HFFc6 (cell line): ENCODE measurements at places on chromosomes 2 and 18.

DNA sequence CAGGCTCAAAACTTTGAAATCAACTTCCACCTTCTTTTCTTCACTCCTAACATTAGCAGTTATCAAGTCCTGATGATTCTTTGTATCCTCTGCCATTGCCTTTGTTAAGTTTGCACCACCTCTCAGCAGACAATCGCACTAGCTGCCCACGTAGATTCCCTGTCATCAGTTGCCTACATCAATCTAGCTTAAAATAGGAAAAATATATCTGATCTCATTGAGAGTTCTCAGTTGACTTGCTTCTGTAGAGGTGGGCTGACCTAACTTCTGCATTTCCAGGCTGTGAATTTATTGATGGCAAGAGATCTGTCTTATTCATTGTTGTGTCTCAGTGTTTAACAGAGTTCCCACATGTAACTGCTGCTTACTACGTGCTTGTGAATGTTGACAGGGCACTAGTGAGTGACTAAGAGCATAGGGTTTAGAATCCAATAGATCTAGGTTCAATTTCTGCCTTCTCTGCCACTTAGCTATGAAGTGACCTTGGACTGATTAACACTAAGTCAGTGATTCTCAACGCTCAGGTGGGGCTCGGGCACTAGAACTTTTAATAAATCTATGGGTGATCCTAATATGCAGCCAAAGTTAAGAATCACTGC, 3.7 kb upstream of the INSIG2 start:
- DNase-seq = no peak

- DNase-seq = no peak
These were observed 188.3 kb downstream of the ZNF516 start for GRCh38 chr18:76306685-76307292.

- peak; percentile 33 for DNase-seq
These were observed 57.5 kb downstream of the AP1S3 start for GRCh38 chr2:223779877-223780276.

DNA sequence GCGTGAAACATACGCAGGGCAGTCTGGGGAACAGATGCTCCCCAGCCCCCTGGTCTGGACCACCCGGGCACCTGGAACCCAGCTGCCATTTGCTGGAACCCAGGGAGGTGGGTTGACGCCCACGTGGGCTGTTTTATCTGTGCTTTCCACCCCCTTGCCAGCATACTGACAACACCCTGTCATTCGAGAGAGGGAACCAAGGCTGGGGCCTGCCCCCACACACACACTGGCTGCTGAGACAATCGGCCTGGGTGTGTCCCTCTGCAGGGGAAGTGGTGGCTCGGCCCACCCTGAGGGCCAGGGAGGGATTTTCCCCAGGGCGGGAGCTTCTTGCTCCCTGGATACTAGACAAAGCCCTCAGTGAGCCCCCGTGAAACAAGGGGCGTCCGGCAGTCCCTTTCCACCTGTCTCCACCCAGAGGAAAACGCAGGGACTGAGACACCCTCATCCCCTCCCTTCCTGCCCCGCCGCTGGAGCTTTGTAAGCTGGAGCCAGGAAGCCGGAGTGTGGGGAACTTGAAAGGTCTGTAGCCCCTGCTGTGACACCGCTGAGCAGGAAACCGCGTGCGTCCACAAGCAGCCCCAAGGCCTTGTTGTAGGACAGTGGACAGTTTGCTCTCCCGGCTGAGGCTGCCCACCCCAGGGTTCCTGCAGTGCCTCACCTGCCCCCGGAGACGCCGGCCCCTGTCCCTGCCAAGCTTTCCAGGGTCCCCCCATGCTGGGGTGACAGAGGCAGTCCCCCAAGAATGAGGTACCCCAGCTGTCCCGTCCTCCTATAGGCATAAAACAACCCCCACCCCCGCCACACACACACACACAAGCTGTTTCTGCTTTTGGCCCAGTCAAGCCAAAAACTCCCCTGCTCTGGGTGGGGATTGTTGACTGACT, 14.1 kb upstream of the KLF11 start:
- no peak for DNase-seq

- DNase-seq = peak; percentile 20
These were observed 1.4 kb downstream of the DOCK10 start for GRCh38 chr2:225040856-225041206.

DNA sequence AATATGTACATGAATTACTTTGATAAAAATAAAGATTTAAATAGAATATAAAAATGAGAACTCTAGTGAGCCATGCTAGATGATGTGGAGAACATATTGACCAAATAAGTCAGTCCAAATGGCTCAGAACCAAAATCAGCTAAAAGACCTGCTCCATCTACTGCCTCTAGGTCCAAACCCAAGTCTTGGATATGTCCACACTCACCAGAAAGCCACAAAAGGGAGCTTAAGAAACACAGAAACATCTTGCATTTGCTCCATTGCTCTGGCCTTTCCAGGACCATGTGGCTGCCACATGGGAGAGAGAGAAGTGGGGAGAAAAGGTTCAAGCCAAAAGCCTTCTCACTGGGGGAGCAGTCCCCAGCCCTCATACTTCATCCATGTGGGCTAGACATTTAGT, 272.5 kb downstream of the DYSF start:
- DNase-seq = no peak

GRCh38 chr2:238130111-238130695, 8.3 kb upstream of the KLHL30 start:
- DNase-seq = no peak

- DNase-seq = no peak
These were observed 494.8 kb upstream of the HS6ST1 start for GRCh38 chr2:128813352-128814034.

- peak; percentile 8 for DNase-seq
These were observed 100.0 kb downstream of the BAZ2B start for GRCh38 chr2:159516241-159516758.

DNA sequence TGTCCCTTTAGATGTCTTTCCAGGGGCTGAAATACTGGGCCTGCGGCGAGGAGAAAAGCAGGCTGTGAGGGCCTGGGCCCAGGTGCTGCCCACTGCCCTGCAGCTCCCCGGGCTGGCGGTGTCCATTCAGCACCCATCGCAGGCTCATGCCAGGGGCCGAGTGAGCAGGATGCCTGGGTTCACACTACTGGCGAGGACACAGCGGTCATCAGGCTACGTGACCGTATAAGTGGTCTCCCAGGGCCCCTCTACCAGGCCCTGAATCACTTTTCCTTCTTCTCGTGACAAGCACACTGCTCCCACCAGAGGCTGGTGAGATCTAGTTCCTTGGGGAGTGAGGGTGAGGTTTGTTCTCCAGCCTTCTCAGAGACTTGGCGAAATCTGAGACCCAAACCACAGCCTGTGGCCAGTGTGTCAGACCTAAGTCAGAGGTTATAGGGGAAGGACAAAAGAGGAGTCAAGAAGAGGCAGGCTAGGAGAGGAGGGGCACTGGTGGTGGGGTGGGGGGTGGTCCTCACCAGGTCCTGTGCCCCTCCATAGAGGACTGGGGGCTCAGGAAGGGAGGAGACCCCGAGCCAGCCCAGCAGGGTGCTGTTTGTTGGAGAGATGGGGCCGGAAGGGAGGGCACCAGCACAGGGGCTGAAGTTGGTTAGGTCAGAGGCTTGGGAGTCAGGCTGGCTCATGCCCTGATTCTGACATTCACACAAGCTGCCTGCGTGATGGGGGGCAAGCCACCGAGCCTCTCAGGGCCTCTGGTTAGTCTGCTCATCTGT, 6.6 kb upstream of the SEMA4C start:
- DNase-seq = no peak

DNA sequence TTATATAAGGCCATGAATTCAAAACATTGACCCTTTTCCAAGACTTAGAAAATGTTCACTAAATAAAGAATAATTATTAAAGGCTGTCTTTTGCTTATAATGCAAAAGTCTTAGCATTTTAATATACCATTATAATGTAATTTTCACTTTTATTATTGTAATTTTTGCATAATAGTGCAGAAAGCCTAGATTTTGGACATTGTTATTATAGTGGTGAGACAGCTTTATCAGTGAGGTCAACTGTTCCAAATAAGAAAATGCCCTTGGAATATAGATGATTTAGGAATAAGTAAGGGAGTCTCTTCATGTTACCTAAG, 56.6 kb downstream of the ATIC start:
- DNase-seq = no peak

- DNase-seq = no peak
These were observed 31.2 kb downstream of the EIF4E2 start for GRCh38 chr2:232581725-232582124.

DNA sequence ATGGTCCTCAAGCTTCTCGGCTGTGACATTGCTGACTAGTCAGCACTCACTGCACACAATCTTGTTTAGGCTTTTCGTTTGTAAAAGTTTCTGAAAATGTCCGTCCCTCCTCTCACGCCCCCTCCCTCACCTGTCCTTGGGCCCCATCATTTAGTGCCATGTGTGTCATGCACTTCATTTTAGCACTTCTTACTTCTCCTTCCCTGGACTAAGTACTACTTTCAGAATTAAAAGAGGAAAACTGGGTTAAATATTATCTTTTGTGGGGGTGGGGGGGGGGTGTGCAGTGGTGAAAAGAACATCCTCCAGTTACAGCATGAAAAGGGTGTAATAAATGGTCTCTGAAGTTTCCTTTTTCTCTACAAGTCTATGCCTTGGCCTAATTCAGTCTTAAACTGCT, 182.0 kb upstream of the SP5 start:
- DNase-seq = no peak

DNA sequence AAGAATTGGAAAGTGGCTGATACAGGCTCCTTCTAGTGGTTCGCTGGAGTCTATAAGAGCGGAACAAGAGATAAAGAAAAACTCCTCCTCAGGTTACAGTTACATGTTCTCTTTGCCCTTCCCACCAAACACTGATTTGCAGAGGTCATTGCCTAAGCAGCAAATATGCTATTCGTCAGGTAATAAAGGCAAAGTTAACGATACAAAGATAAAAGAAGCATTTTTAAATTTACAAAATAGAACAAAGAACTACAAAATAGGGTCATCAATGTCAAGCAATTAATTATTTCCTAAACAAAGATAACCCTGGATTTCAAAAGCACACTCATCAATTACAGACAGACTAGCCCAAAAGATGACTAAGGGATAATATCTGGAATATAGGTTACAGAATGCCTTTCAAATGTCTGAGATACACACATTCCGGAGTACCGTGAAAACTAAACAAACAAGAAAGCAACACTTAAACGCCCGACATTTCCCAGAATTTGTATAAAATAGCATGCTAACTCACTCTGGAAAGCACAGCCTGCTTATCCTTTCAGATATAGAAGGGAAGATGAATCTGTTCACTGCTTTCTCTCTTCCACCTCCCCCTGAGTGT, 186.4 kb downstream of the MREG start:
- DNase-seq = peak; percentile 23

GRCh38 chr2:129193961-129194360, 785.5 kb upstream of the RAB6C start:
- DNase-seq = no peak

DNA sequence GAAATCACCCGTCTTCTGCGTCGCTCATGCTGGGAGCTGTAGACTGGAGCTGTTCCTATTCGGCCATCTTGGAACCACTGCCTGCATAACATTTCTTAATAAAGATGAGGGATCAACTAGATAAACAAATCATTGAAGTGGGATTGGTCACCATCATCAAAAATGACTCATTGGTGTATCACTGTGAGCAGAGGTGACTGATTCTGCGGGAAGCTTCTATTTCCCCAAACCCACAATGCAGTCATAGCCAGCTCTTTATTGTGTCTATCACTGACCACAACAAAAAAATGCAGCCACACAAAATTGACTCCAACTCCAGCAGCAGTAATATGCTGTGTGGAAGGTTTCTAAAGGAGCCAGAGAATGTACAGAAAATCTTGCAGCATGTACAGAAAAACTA, 630.7 kb upstream of the HS6ST1 start:
- no peak for DNase-seq

DNA sequence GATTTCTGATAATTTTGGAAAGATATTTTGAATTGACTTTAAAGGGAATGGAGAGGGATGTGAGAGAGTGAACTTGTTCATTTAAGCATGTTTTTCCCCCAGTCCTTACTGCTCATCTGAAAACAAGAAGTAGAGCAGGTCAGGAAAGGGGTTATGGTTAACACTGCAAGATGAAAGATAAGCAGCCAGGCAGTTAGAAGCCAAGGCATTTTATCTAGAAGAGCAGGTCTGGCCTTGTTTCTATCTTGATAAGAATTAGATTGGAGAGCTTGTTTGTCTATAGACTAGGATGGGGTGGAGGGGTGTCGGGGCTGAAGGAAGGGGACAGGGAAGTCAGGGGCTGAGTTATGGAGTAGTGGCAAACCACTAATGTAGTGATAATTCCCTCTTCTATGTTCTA, 171.6 kb downstream of the IKZF2 start:
- DNase-seq = no peak

- DNase-seq = no peak
These were observed 223.5 kb downstream of the HRH4 start for GRCh38 chr18:24683925-24684324.
